ENCODE measurements at places on chromosomes 12 and 14.

DNA sequence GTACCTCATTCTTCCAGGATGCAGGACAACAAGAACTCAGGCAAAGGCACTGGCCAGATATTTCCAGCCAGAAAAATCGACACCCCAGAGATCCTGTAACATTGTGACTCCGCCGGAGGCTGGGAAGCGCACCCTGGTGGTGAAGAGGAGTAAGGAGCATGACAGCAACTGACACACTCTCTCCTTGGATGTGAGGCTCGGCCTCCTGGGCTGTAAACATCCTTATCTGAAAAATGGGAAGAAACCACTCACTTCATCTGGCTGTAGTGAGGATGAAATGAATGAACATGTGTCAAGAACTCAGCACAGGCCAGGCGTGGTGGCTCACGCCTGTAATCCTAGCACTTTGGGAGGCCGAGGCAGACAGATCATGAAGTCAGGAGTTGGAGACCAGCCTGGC, 27.5 kb downstream of the TCHP start:
- peak; percentile 7 for DNase-seq

- DNase-seq, result no peak
These were observed 279.7 kb upstream of the ATP2B1 start for GRCh38 chr12:89988188-89988915.

DNA sequence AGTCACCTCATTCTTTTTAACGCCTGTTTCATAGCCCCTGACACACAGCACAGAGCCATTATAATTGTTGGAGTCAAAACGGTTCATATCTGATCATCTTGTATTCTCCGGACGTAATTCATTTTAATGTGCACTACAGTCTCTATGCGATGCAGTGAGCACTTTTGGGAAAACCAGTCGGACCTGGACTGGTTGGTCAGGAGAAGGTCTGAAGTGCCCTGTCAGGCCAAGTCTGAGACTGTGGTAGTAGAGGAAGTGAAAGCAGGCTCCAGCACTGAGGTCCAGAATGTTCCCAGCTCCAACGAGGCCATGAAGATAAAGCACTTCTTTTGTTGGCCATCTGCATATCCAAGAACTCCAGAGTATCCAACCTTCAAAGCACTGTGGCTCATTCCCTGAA, 117.1 kb upstream of the NCOR2 start:
- no peak for DNase-seq

GRCh38 chr12:93530358-93530757, 42.1 kb upstream of the SOCS2 start:
- no peak for DNase-seq

DNA sequence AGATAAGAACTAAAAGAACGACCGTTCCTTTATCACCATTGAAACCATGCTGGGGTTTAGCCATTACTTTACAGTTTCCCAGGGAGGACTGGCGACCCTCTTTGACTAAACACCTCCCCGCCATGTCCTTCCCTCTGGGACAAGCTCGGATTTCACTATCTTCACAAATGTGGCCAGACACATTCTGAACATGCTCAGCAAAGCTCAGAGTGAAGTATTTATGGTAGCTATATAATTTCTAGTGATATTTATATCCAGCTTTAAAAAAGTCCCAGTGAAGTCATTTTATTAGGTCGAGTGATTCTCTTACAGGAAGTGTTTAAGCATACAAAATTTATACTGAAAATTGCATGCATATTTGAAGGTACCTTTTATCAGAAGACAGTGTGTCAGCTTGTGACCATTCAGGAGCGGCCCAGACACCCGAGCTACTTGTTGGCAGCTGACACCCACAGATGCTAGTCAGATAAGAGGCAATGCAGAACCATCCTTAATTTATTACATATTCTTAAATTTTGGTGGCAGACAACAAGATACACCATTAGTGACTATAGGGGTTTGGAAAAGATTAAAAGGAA, 36.8 kb downstream of the NIN start:
- no peak for DNase-seq

DNA sequence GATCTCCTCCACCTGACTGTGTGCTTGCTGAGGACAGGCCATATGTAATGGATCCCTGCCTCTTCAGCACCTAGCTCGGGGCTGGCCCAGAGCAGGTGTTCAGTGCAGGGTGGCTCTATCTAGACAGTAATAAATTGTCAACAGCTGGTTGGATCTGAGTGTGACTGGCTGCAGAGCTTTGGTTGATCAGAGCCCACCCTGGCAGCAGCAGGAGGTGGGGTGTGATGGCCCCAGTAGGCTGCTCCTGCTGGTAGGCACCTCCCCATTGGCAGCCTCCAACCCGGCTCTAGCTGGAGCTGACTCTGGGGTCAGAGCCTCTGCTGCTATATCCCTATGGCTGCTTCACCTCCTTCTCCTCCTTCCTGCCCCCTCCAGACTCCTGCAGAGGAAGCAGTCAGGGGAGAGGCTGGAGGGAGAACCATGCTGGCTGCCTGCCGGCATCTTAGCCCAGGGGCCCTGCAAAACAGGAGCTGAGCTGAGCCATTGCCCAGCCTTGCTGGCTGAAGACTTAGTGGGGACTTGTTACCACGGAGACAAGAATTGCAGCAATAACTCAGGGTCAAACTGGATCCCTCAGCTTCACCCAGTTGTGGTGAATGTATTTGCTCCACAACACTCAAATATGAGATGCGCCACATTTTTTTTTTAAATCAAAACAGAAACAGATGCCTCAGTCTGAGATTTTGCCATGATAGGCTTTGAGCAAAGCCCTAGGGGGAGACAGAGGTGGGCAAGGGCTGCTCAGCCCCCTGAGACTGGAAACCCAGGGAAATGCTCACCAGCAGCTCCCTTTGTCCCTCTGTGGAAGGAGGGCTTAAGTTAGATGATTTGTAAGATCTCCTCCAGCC, 22.2 kb downstream of the TMEM63C start:
- no peak for DNase-seq

DNA sequence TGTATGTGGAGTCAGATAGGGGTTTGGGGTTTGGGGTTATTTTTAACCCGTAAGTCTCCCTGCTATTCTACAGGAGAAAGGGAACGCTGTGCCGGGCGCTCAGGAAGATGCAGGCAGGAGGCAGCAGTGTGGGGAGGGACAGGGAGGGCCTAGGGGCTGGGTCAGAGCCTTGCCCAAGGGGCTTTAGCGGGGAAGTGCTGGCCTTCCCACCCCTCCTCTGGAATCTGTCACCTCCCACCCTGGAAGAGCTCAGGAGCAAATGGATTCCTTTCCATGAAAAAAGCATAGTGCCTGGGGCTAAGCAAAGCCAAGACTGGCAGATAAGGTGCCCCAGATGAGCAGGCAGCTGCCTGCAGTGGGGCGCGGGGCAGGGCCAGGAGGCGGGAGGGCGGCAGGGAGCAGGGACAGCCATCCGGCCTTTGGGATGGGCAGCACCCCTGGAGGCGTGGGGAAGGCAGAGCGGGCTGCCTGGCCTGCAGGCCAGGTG, 7.3 kb upstream of the INF2 start:
- DNase-seq, result no peak
